ENCODE measurements at places on chromosomes 3 and 15.

GRCh38 chr3:129938140-129938930 is 36.2 kb upstream of the TRH start:
- DNase-seq, result no peak

DNA sequence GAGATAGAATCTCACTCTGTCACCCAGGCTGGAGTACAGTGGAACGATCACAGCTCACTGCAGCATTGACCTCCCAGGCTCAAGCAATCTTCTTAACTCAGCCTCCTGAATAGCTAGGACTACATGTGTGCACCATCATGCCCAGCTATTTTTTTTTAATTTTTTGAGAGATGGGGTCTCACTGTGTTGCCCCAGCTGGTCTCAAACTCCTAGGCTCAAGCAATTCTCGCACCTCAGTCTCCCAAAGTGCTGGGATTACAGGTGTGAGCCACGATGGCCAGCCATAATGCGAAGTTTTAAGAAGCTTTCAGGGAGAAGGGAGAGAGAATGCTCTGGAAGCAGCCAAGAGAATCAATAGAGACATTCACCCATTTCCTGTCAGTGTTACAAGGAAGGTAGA is 42.7 kb downstream of the PRKAR2A start:
- no peak for DNase-seq

GRCh38 chr15:43187544-43188155 is 2.4 kb downstream of the CCNDBP1 start:
- peak; percentile 41 for DNase-seq

DNA sequence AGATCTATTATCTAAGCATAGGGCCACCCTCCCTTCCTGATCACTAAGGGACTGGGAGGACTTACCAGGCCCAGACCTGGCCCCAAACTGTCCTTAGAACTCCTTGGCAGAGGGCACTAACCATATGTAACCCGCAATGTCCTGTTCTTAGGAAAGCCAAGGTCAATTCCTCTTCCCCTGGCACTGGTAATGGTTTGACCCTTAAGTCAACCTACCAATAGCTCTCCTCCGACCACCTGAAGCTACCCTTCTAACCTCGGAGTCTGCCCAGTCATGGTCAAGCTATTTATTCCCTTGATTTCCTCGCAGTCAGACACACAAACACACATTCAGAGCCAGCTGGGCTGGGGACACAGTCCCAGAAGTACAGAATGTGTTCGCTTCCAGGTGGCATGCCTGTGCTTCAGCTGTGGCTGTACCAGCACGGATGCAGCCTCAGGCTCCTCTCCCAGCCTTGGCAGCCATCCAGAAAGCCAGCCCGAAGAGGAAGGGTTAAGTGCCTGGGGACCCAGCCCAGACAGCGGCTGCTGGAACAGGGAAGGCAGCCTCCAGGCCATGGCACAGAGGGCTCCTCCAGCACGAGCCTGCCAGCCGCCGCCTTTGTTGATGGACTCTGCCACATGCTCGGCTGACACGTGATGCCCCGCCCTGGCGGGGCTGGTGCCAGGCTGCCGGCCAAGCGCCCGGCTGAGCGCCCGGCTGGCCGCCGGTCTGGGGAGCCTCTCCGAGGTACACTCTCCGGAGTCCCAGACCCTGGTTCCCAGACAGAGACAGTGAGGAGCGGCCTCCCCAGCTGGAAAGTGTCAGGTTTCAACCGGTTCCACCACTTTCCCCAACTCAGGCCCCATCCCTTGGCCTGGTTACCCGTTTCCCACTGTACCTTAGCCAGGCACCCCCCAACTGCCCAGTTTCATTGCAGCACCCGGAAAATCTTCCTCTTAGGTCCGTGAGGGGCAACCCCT is 5.5 kb downstream of the BMF start:
- DNase-seq, result peak; percentile 86

DNA sequence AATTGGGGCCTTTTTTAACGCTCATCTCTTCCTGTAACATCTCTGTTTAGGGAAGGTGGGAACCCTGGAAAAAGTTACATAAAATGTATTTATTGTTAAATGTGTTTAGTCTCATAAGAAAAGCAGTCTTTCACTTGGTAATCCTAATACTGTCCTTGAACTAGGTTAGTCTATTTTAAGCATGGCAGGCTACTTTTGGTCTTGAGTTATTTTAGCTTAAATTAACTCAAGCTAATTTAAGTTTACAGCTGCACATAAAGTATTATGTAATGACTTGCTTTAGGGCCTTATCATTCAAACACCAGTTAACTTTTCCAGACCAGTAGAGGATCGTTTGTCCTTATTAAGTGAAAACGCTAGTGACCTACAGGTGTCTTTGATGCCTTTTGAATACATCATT is 63.2 kb downstream of the DCUN1D1 start:
- DNase-seq, result no peak

- no peak for DNase-seq
Measured at GRCh38 chr3:3646934-3647333, 152.3 kb upstream of the LRRN1 start.
